AML-193 (cell line): ENCODE measurements at places on chromosomes 3 and 15.

- no peak for DNase-seq
These were observed 56.3 kb upstream of the EPHB3 start for GRCh38 chr3:184505076-184505878.

DNA sequence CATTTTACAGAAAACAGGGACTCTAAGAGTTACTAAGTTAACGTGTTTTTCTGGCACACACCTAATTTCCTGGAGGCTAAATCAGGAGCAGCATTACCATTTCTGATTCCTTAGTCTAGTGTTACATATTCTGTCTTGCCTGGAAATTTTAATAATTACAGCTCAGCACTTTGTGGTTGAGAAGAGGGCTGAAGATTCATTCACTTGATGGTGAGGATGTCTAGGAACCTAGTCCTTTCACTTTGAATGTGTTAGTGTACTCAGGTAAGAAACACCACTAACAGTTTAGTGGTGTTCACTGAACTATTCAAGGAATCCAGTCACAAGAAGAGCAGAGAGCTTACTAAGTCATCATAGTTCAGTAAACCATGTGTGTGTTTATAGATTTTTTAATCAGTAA, 102.8 kb downstream of the STT3B start:
- DNase-seq, result no peak

- DNase-seq, result no peak
These were observed 127.1 kb downstream of the KCNMB2 start for GRCh38 chr3:178663201-178663934.

GRCh38 chr15:79933231-79933630, 36.4 kb upstream of the MTHFS start:
- DNase-seq, result peak; percentile 45
